ENCODE measurements at places on chromosomes 4 and X.

GRCh38 chr4:64897683-64898082 is 488.4 kb upstream of the TECRL start:
- DNase-seq: no peak

GRCh38 chr4:96016634-96017299 is 176.9 kb downstream of the PDHA2 start:
- no peak for DNase-seq

GRCh38 chrX:122134291-122134690 is 1049.8 kb upstream of the GRIA3 start:
- DNase-seq: no peak

GRCh38 chr4:13656569-13657405 is 29.3 kb upstream of the BOD1L1 start:
- DNase-seq: peak; percentile 47

GRCh38 chrX:2967998-2968909 is 38.1 kb upstream of the ARSH start:
- no peak for DNase-seq
